ENCODE measurements at places on chromosomes 5 and 9.

GRCh38 chr9:4970970-4971641, 14.0 kb upstream of the JAK2 start:
- DNase-seq: peak; percentile 63

DNA sequence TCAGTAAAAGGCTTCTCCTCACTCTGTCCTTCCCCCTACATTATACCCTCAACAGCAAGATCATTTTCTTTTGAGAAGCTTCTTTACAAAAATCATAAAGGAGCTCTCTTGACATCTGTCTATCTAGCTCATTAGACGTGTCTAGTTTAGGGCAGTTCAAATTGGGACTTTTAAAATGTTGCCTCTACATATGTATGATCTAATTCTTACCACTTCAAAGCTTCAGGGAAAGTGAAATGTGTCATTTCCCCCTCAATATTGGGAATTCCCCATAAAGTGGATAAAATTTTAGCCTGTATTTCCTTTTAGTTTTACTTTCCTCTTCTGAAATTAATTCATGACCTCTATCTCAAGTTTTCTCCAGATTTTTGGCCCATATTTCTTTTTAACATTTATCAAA, 323.7 kb downstream of the ARRDC3 start:
- DNase-seq: no peak

DNA sequence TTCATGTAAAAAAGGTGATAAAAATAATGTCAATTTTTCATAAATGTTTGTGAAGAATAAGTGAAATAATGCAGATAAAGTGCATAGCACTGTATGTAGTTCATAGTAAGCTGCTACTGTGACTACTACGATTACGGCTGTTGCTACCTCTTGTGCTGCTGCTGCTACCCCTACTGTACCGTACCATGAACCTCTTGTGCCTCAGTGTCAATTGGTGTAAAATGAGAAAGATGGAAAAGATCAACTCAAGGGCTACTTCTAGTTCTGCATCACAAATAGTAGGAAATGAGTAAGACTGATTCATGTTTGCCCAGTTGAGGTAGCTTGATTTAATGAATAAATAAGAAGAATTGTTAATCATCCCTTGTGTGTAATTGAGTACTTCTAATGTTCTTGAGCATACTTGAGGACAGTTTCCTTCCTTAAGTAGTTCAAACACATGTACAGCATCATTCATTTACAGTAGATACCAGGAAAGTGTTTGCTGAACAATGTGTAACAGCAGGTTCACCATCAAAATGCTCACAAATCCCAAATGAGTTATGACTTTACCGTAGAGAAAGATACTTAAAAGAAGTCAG, 200.0 kb upstream of the ATP10B start:
- DNase-seq: no peak

DNA sequence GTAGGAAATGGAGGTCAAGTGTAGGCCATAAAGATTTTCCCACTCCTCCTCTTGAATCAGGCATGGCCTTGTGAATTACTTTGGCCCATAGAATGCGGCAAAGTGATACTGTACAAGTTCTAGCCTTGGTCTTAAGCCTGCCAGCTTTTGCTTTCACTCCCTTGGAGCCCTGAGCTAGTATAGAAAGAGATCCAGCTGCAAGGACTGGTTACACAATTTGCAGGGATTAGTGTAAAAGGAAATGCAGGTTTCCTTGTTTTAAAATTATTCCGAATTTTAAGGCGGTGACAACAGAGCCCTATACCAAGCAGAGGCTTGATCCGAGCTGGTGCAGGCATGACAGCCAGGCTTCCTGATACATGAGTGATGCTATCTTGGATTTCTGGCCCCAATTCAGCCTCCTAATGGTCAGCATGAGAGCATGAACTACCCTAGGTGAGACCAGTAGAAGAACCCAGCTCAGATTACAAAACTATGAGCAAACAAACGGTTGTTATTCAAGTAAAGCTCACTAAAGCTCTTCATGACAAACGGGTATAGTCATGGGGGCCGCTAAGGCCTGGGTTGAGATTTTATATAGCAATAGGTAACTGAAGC, 257.9 kb downstream of the DOCK8 start:
- DNase-seq: no peak

DNA sequence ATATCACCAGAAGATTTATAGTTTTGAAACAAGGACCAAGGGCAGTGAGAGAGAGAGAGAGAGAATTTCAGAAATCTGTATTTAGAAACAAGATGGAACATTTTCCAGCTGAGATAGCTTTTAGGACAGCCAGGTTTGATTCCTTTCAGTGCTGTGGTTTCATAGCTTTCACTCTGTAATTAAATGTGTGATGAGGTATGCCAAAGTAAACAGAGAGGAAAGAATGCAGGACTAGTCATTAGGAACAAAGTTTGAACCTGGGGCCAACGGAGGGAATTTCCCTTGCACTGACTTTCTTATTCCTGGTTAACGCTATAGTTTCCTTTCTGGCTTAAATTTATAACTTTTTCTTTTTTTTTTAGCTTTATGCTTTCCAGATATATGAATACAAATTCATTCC, 10.0 kb upstream of the CCL28 start:
- no peak for DNase-seq

DNA sequence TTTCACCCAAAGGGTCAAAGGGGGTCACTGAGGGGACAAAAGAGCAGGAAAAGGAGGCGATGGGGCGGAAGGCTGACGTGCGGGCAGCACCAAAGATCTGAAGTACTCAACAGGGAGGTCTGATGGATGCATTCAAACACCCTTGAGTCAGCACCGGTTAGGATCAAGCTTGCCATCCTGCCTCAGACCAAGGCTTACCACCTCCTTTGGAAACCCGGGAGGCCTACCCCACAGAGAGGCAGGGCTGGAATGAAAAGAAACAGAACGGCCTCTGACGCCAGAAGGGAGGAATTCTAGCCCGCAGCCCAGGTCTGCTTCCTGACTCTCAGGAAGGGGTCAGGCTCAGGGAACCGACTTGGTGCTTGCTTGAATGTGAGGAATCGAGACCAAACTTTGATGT, 125.6 kb downstream of the PAPPA start:
- no peak for DNase-seq
